Suprapubic skin (tissue), 4 donors: ENCODE measurements at places on chromosomes 2 and 18. TPM values are rescaled to one million over a fixed set of nuclear protein-coding genes. Genes with fewer than 3 reads are reported as not detected.

- no peak overlapping the region for H3K4me3 ChIP-seq
- no peak overlapping the region for H3K27ac ChIP-seq
- H3K36me3 ChIP-seq: peaks cover 4% of the 10 kb centered on the region
- no peaks in the 10 kb centered on the region for H3K27me3 ChIP-seq
Measured at GRCh38 chr2:237637429-237638135, 10.2 kb downstream of the LRRFIP1 start.

DNA sequence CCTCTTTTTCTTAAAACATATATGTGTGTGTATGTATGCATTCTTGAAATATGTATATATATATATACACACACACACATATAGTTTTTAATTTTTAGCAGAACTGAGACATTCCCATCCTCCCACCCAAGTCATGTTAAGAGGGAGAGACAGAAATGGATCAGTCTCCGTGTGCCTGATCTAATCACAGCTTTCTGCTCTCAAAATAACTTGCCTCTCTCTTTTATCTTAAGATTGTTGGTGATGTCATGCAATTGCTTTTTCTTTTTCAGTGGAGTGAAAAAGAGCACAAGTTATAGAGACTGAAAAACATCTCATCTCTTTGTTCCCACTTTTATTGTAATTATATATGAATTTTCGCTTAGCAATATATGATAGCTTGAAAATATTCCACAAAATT lies 279.9 kb upstream of the DOK6 start:
- H3K27me3 ChIP-seq: no peaks in the 10 kb centered on the region
- DNase-seq: no peak
- H3K36me3 ChIP-seq: no peaks in the 10 kb centered on the region
- H3K27ac ChIP-seq: no peak overlapping the region
- no peak overlapping the region for H3K4me3 ChIP-seq
- no peaks in the 10 kb centered on the region for H3K4me1 ChIP-seq

GRCh38 chr2:113225263-113226259 lies 51.8 kb downstream of the PSD4 start:
- no peak overlapping the region for H3K27ac ChIP-seq
- no peak overlapping the region for H3K4me3 ChIP-seq
- no peaks in the 10 kb centered on the region for H3K36me3 ChIP-seq
- H3K27me3 ChIP-seq: no peaks in the 10 kb centered on the region

- H3K36me3 ChIP-seq: no peaks in the 10 kb centered on the region
- no peak overlapping the region for H3K27ac ChIP-seq
- peaks cover 8% of the 10 kb centered on the region for H3K4me1 ChIP-seq
- no peak for DNase-seq
Measured at GRCh38 chr2:27781496-27781895, 10.0 kb downstream of the MRPL33 start.

The SH3RF3 gene
- 6.1 TPM for total RNA-seq

DNA sequence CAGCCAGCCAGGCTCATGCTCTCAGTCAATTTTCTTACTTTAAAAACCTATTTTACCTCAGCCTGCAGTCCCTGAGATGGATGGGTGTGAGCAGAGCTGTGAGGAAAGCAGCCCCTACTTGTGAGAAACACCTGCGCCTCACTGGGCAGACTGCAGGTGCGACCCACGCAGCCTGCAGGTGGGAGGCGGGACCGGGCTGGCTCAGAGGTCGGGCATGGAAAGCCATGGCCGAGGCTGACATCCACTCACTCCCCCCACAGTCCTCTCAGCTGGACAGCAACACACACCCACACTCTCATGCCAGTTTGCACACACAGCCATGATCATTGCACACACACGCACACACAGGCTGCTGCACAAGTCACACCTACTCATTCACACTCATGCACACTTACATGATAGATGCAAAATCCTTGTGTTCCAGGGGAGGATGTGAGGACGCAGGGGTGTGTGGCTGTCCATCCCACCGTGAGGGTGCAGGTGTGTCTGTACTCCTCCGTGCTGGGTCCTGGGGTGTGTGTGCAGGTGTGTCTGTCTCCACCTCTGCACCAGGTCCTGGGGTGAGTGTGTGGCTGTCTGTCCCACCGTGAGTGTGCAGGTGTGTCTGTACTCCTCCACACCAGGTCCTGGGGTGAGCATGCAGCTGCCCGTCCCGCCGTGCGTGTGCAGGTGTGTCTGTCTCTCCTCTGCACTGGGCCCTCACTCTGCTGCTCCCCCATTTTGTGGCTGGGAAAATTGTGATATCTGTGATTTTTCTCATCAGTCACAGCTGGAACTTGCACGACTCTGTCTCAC lies 166.5 kb downstream of the RTP5 start:
- H3K27me3 ChIP-seq: peaks cover 62% of the 10 kb centered on the region
- no peaks in the 10 kb centered on the region for H3K4me1 ChIP-seq
- DNase-seq: no peak
- no peaks in the 10 kb centered on the region for H3K36me3 ChIP-seq
- no peak overlapping the region for H3K27ac ChIP-seq
- no peak overlapping the region for H3K4me3 ChIP-seq

The PSMA8 gene
- not detected for total RNA-seq

DNA sequence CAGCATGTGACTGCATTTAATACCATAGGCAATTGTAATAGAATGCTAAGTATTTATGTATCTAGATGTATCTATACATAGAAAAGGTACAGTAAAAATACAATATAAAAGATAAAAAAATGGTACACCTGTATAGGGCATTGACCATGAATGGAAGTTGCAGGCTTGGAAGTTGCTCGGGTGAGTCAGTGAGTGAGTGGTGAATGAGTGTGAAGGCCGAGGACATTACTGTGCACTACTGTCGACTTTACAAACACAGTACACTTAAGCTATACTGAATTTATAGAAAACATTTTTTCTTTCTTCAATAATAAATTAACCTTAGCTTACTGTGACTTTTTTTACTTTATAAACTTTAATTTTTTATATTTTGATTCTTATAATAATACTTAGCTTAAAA lies 8.9 kb downstream of the DIS3L2 start:
- H3K36me3 ChIP-seq: no peaks in the 10 kb centered on the region
- no peaks in the 10 kb centered on the region for H3K4me1 ChIP-seq
- H3K27ac ChIP-seq: no peak overlapping the region
- no peak for DNase-seq
- no peak overlapping the region for H3K4me3 ChIP-seq

The MLPH gene
- total RNA-seq: 8.8 TPM

- peaks cover 34% of the 10 kb centered on the region for H3K27me3 ChIP-seq
- no peak overlapping the region for H3K27ac ChIP-seq
- no peaks in the 10 kb centered on the region for H3K36me3 ChIP-seq
- DNase-seq: no peak
- H3K4me1 ChIP-seq: no peaks in the 10 kb centered on the region
Measured at GRCh38 chr2:235303499-235304291, 190.1 kb upstream of the AGAP1 start.

DNA sequence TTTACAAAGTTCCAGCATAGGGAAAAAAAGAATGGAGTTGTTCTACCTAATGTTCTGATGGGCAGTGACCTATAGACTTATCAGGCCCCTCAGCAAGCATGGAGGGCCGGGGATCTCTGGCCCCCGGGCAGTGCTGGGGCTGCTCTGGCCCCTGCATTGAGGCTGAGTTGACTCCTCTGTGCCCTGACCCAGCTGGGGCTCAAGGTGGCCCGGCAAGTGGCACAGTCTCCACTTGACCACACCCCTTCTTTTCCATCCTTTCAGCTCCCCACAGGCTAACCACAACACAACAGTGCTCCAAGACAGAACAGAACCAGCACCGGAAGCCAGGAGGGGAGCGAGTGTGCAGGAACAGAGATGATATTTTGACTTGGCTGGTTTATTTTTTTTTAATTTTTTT lies 19.9 kb downstream of the TOGARAM2 start:
- no peaks in the 10 kb centered on the region for H3K36me3 ChIP-seq
- H3K4me3 ChIP-seq: no peak overlapping the region
- no peak overlapping the region for H3K27ac ChIP-seq
- peaks cover 26% of the 10 kb centered on the region for H3K4me1 ChIP-seq

GRCh38 chr18:49519101-49519971 lies 32.3 kb upstream of the C18orf32 start:
- H3K36me3 ChIP-seq: no peaks in the 10 kb centered on the region
- no peak overlapping the region for H3K27ac ChIP-seq
- H3K4me3 ChIP-seq: no peak overlapping the region
- no peak for DNase-seq
- H3K4me1 ChIP-seq: no peaks in the 10 kb centered on the region
- no peaks in the 10 kb centered on the region for H3K27me3 ChIP-seq

- no peaks in the 10 kb centered on the region for H3K27me3 ChIP-seq
- no peak overlapping the region for H3K27ac ChIP-seq
- DNase-seq: no peak
- H3K4me1 ChIP-seq: no peaks in the 10 kb centered on the region
- H3K4me3 ChIP-seq: no peak overlapping the region
Measured at GRCh38 chr2:143436951-143437350, 307.7 kb downstream of the ARHGAP15 start.

DNA sequence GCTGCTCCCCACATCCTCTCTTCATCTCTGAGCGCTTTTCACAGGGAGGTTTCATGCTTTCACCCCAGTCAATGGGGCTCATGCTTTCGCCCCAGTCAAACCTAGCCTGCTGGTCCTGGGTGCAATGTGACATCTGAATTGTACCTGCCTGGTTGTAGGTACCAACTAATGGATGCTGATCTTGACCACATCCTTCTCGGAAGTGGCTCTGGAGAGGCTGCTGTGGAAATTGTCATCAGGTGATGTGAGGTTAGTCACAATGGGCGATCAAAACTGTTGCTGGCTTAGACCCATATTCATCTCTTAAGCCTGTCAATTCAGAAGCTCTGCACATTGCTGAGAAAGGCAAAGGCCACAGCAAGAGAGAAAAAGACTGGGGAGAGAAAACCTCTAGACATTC lies 32.7 kb upstream of the ALKAL2 start:
- no peak for DNase-seq
- no peaks in the 10 kb centered on the region for H3K4me1 ChIP-seq
- no peaks in the 10 kb centered on the region for H3K36me3 ChIP-seq
- peaks cover 3% of the 10 kb centered on the region for H3K27me3 ChIP-seq
- no peak overlapping the region for H3K4me3 ChIP-seq
